Naive thymus-derived CD4-positive, alpha-beta T cell (primary cell): ENCODE measurements at places on chromosomes 2 and 18. TPM values are rescaled to one million over a fixed set of nuclear protein-coding genes. Genes with fewer than 3 reads are reported as not detected.

GRCh38 chr2:161090411-161090810 lies 69.8 kb upstream of the TANK start:
- no peaks in the 10 kb centered on the region for H3K27me3 ChIP-seq
- H3K36me3 ChIP-seq = no peaks in the 10 kb centered on the region
- DNase-seq = peak; percentile 27
- H3K4me1 ChIP-seq = peaks cover 5% of the 10 kb centered on the region
- H3K4me3 ChIP-seq = peak overlapping the region; percentile 20
- H3K27ac ChIP-seq = no peak overlapping the region

DNA sequence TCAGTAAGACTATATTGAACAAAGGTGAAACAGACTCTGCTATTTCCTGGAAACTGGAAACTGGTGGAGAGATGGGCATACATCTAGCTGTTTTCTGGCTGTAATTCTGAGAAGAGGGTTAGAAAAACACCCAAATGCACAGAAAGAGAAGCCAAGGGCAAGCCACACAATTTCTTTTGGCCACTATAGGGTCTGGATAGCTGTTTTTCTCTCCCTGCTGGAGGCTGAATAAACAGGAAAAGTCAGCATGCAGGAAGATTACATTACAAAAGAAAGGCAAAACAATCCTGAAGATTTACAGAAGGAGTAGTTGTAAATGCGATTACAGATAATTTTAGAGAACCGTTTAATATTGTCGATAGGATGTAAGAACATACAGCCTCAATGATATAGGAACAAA lies 186.2 kb upstream of the REG3G start:
- H3K4me3 ChIP-seq = no peak overlapping the region
- no peaks in the 10 kb centered on the region for H3K27me3 ChIP-seq
- H3K27ac ChIP-seq = no peak overlapping the region
- no peak for DNase-seq
- H3K36me3 ChIP-seq = no peaks in the 10 kb centered on the region

DNA sequence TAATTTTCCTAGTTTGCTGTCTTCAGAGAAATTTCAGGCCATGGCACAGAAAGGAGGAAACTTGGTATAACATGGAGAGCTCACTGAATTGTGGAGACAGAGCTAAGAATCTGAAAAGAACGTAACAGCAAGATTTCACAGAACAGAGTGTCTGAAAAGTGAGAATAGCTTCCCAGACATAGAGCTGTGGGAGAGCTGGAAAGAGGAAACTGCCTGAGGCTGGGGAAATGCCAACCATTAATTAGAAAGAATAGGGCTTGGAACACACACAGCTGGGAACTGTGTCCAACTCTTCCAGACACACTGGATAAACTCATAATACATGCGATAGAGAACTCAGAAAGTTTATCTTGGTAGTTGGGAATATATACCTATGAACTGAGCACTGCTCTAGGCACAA lies 51.6 kb upstream of the KYNU start:
- H3K4me3 ChIP-seq = no peak overlapping the region
- DNase-seq = no peak
- H3K4me1 ChIP-seq = no peaks in the 10 kb centered on the region

DNA sequence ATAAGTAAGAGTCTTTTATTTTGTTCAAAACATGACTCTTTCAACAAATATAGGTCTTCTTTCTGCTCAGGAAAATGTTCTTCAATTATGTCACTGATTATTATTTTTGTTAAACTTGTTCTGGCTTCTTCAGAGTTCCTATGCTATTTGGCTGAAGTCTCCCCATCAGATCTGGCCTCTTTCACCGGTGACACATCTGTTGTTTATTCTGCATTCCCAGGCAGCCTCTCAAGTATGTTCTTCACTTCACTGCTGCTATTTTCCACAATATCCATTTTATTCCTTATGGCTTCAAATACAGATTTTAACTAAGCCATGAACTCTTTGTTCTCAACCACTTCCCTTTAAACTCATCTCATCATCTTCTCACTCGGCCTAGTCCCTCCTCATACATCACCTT lies 45.7 kb downstream of the HDAC4 start:
- H3K27me3 ChIP-seq = no peaks in the 10 kb centered on the region
- no peak for DNase-seq
- no peaks in the 10 kb centered on the region for H3K36me3 ChIP-seq
- H3K4me3 ChIP-seq = no peak overlapping the region
- H3K4me1 ChIP-seq = no peaks in the 10 kb centered on the region
- H3K27ac ChIP-seq = no peak overlapping the region

GRCh38 chr2:152569186-152569585 lies 148.1 kb downstream of the PRPF40A start:
- no peak overlapping the region for H3K27ac ChIP-seq
- DNase-seq = no peak
- H3K4me1 ChIP-seq = no peaks in the 10 kb centered on the region
- no peak overlapping the region for H3K4me3 ChIP-seq

GRCh38 chr2:83725735-83726134 lies 733.3 kb downstream of the SUCLG1 start:
- H3K27ac ChIP-seq = no peak overlapping the region
- no peak overlapping the region for H3K4me3 ChIP-seq
- no peaks in the 10 kb centered on the region for H3K4me1 ChIP-seq
- H3K27me3 ChIP-seq = no peaks in the 10 kb centered on the region
- H3K36me3 ChIP-seq = no peaks in the 10 kb centered on the region

DNA sequence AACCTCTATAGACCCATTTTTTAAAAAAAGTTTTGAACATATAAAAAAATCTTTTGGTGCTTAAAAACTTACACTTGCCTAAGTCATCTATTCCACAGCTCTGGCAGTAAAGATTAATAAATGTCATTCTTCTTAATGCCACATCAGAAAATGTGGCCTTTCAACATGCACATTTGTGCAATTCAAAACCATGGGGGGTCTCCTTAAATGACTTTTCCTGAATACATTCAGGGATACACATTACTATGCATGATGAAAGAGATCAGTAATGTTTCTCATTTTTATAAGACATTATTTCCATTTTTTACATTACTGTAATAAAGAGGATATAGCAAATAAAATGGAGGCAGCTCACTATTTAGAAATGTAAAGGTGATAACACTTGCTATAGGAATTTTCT lies 142.3 kb downstream of the RBM43 start:
- H3K36me3 ChIP-seq = no peaks in the 10 kb centered on the region
- H3K4me1 ChIP-seq = no peaks in the 10 kb centered on the region
- peaks cover 4% of the 10 kb centered on the region for H3K27me3 ChIP-seq
- no peak overlapping the region for H3K4me3 ChIP-seq
- DNase-seq = no peak
- no peak overlapping the region for H3K27ac ChIP-seq

- no peak overlapping the region for H3K4me3 ChIP-seq
- no peaks in the 10 kb centered on the region for H3K4me1 ChIP-seq
- no peak for DNase-seq
- H3K36me3 ChIP-seq = no peaks in the 10 kb centered on the region
- H3K27ac ChIP-seq = no peak overlapping the region
These were observed 799.6 kb downstream of the KCNJ3 start for GRCh38 chr2:155498106-155498505.

DNA sequence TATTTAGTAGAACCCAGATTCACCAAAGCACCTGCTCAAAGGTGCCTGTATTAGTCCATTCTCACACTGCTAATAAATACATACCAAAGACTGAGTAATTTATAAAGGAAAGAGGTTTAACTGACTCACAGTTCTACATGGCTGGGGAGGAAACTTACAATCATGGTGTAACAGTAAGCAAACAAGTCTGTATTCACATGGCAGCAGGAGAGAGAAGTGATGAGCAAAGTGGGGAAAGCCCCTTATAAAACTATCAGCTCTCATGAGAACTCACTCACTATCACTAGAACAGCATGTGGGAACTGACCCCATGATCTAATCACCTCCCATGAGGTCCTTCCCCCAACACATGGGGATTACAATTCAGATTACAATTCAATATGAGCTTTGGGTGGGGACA lies 28.0 kb upstream of the DDX18 start:
- H3K4me3 ChIP-seq = no peak overlapping the region
- H3K27ac ChIP-seq = no peak overlapping the region
- peaks cover 3% of the 10 kb centered on the region for H3K27me3 ChIP-seq
- H3K4me1 ChIP-seq = no peaks in the 10 kb centered on the region
- H3K36me3 ChIP-seq = no peaks in the 10 kb centered on the region

DNA sequence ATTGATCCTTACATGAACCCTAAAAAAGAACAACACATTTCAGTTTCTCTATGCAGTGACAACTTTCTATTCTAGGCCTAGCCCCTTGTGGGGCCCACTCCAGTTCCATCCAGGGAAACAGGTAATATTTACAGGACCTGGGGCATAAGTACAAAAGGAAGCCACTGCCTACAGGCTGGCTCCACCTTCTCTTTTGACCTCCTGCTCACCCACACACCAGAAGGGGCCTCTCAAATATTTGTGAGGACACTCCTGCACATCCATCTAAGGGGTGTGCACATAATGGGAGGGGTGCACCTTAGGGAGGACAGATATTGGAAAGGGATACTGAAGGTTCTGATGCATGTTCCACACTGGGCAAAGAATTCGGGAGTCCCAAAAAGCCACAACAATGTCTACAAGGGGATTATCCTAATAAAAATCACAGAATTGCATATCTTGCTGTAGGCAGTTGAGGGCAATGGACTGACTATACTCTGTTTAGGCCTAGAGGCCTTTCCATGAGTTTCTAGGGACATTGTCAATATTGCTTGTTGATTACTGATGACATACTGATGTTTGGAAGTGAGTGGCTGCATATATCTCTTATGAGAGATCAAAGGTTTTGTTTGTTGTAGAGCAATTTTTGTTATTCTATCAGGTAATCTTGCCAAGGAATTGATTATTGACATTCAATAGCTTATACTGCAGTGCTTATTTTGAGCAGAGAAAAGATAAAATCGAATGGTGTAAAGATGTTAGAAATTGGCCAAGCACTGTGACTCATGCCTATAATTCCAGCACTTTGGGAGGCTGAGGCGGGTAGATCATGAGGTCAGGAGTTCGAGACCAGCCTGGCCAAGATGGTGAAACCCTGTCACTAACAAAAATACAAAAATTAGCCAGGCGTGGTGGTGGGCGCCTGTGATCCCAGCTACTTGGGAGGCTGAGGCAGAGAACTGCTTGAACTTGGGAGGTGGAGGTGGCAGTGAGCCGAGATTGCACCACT lies 23.8 kb upstream of the HNRNPA3 start:
- no peak for DNase-seq
- H3K27ac ChIP-seq = no peak overlapping the region
- H3K4me3 ChIP-seq = no peak overlapping the region
- H3K36me3 ChIP-seq = no peaks in the 10 kb centered on the region

DNA sequence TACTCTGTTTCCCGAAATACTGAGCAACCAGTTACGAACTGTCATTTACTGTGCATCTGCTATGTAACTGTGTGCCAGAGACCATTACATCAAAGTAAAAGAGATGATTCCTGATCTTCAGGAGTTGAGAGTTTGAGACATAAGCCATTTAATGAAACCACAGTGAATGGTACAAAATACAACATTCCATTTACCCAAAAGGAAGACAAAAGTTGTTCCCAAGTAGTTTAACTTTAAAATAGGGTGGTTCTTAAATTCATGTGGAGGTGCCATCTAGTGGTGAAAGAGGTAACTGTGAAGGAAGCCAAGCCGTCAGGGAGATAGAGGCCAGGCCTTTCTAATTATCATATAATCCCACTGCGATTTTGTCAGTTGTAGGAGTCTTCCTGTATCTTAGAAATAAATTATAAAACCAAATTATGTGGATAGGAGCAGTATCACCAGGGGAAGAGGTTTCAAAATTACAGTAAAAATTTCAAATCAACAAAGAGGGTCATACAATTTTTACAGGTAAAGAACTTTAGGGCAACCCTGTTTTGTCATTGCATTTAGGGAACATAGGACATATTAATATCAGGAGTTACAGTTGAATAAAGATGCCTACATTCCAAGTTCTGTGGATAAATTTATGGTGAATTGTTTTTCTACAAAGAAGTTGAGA lies 67.7 kb downstream of the EPAS1 start:
- H3K36me3 ChIP-seq = no peaks in the 10 kb centered on the region
- H3K27ac ChIP-seq = no peak overlapping the region
- DNase-seq = peak; percentile 58
- no peaks in the 10 kb centered on the region for H3K27me3 ChIP-seq
- H3K4me1 ChIP-seq = peaks cover 29% of the 10 kb centered on the region

DNA sequence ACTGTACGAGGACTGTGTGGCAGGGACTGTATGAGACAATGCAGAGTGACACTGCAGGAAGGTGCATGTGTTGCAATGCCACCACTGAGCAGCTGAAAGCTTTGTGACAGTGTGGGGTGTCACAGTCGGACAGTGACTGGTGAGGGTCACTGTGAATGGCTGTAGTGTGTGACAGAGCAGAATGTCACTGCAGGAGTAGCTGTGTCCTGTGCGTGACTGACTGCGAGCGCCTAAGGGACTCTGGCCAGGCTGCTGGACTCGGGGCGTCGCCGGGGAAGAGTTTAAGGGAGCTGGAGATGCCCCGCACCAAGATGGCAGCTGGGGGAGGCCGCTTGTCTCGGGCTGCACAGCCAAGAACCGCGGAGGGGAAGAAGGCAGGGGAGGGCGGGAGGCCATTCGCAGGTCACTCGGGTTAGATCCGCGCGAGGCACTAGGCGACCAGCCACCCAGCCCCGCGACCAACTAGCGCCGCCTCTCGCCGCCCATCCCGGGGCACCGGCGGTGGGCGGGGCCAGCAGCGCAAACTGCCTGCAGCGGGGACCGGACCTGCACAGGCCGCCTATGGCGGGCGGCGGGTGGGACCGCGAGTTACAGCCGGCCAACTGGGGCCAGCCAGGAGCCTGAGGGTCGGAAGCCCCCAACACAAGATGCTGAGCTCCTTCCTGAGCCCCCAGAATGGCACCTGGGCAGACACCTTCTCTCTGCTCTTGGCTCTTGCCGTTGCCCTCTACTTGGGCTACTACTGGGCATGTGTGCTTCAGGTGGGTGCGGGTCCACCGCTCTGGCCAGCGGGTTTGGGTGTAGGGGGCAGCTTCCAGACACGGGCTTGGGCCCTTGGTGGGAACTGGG lies at the start of gene ABHD1:
ABHD1 (plus strand) TSS at position 514 of the 849 bp plus-strand sequence; CDS start at position 648, 134 bp downstream.
- no peaks in the 10 kb centered on the region for H3K27me3 ChIP-seq
- H3K4me3 ChIP-seq = peak within 1 kb of the TSS; percentile 59
- peak; percentile 49 for DNase-seq

DNA sequence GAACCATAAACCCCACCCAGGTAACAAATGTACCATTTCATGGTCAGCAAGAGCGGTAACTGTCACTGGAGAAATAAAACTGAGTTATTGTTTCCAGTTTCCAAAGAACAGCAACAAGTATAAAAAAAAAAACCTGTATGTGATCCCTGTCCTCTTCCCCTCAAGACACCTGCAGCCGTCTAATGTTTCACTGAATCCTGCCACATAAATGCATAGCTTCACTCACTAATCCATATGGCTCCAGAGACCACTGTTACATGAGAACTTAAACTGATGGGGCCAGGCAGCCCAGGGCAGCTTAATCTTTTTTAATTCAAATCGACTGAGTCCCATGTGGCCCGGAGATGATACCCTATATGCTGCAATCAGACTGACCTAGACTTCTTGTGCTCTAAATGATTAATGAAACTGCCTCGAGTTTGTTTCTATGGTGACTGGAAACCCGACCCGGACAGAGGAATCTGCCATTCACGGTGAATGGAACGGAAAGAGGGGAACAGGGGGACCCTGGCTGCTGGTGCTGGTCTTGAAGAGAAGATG lies 60.9 kb upstream of the SIX2 start:
- H3K36me3 ChIP-seq = no peaks in the 10 kb centered on the region
- H3K4me1 ChIP-seq = no peaks in the 10 kb centered on the region
- no peak for DNase-seq
- H3K4me3 ChIP-seq = no peak overlapping the region

PMAIP1 gene
- 95.1 TPM for total RNA-seq

STAT4 gene
- 124 TPM for total RNA-seq
